ENCODE measurements at places on chromosomes 13 and 19. TPM values are rescaled to one million over a fixed set of nuclear protein-coding genes. Genes with fewer than 3 reads are reported as not detected.

The ADGRL1 gene
- total RNA-seq: 2.0 TPM

The DDX49 gene
- total RNA-seq: 45.2 TPM

The PRTN3 gene
- total RNA-seq: not detected

The ZNF723 gene
- not detected for total RNA-seq

The KCTD12 gene
- total RNA-seq: 64.7 TPM

The METTL21C gene
- total RNA-seq: not detected

The FIZ1 gene
- 5.2 TPM for total RNA-seq

The CD70 gene
- not detected for total RNA-seq

The RAB3A gene
- total RNA-seq: 5.5 TPM

The PLPPR3 gene
- 2.5 TPM for total RNA-seq

The MBD3L3 gene
- total RNA-seq: not detected

The LGALS7 gene
- total RNA-seq: not detected

The CD320 gene
- 41.9 TPM for total RNA-seq

The RGCC gene
- 19.8 TPM for total RNA-seq

The CGB1 gene
- not detected for total RNA-seq

The KATNAL1 gene
- 23.7 TPM for total RNA-seq

The FGF14 gene
- 0.17 TPM for total RNA-seq

The ZNF564 gene
- total RNA-seq: 8.3 TPM

The CERS1 gene
- total RNA-seq: 0.29 TPM

The ZNF543 gene
- 9.9 TPM for total RNA-seq

The ZNF91 gene
- 20.8 TPM for total RNA-seq

The TEX29 gene
- not detected for total RNA-seq

The KANK3 gene
- 0.15 TPM for total RNA-seq

The TYROBP gene
- total RNA-seq: not detected

The ZNF724 gene
- 6.7 TPM for total RNA-seq

The PLK5 gene
- not detected for total RNA-seq

The ZNF844 gene
- total RNA-seq: 11.6 TPM

The CRX gene
- total RNA-seq: not detected

The TPGS1 gene
- total RNA-seq: 61.4 TPM

The SYNGR4 gene
- not detected for total RNA-seq

The ONECUT3 gene
- not detected for total RNA-seq

The TTC9B gene
- 0.17 TPM for total RNA-seq

The IFT88 gene
- 12.1 TPM for total RNA-seq

The ZNF541 gene
- total RNA-seq: not detected

The CPB2 gene
- not detected for total RNA-seq

The C19orf18 gene
- total RNA-seq: 0.17 TPM

The ANO8 gene
- total RNA-seq: 4.1 TPM

The WTIP gene
- 13.2 TPM for total RNA-seq

The ZNF99 gene
- total RNA-seq: not detected

The DPY19L3 gene
- total RNA-seq: 37.5 TPM

The FFAR2 gene
- not detected for total RNA-seq

The SELENOV gene
- not detected for total RNA-seq

The LGI4 gene
- 0.29 TPM for total RNA-seq

The PROSER1 gene
- 9.1 TPM for total RNA-seq

The PRODH2 gene
- not detected for total RNA-seq

The PRSS57 gene
- total RNA-seq: 0.17 TPM

The KLK4 gene
- not detected for total RNA-seq

The SLC10A2 gene
- total RNA-seq: not detected

The SOX21 gene
- total RNA-seq: not detected

The IZUMO2 gene
- total RNA-seq: not detected

The IGSF23 gene
- total RNA-seq: 0.17 TPM

The CGB3 gene
- not detected for total RNA-seq

The PSG6 gene
- total RNA-seq: 1.0 TPM

The SIAH3 gene
- not detected for total RNA-seq

The ZNF536 gene
- 0.99 TPM for total RNA-seq

The GGN gene
- 0.29 TPM for total RNA-seq

The SH2D3A gene
- 0.15 TPM for total RNA-seq

The SIGLEC14 gene
- total RNA-seq: not detected

The MBD3 gene
- total RNA-seq: 107 TPM

The NXNL1 gene
- not detected for total RNA-seq
